NCI-H1417 treated with DMSO at 0.1 percent for 48 hours (cell line): ENCODE measurements at places on chromosomes 3 and 15.

DNA sequence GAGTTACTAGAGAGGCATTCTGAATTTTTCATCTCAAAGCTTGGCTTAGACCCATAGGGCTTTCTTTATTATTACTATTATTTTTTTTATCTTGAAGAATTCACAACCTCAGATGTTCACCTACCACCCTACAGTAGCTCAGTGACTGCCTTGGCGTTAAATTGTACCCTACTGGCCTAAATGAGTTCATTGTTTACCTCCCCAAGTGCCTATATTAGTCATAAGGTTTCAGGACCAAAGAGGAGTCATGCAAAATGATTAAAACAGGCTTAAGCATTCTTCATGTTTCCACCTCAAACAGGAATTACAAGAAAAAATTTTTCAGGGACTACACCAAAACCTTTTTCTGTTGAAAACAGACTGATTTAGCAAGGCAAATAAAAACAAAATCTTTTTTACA, 751.5 kb downstream of the SQOR start:
- DNase-seq: no peak

DNA sequence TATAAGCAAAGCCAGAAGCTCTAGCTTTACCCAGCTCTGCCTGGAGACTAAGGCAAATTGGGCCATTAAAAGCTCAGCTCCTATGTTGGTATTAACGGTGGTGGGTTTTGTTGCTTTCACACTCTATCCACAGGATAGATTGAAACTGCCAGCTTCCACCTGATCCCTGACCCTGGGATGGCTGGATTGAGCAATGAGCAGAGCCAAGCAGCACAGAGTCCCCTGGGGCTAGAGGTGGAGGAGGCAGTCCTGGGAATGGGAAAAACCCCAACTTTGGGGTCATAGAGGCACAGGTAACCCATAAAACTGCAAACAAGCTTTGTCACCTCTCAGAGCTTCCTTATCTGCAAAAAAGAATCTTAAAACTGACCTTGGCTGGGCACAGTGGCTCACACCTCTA, 6.6 kb downstream of the RHO start:
- no peak for DNase-seq

- DNase-seq: no peak
Observed at GRCh38 chr15:66483131-66483566, 14.4 kb downstream of the SNAPC5 start.

DNA sequence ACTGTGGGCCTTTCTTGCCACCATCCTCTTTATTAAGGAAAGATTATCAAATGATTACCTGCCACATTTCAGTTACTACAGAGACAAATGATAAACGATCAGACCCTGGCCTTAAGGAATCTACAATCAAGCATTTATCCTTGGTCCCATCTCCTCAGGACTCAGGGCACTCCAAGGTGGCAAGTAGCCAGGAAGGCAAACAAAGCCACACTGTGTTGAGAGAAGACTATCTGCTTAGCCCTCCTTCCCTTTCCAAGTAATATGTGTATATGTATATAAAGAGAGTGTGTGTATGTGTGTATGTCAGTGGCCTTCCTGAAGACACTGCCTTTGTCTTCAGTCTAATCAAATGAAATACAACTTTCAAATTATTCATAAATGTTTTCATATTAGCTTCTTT, 490.1 kb upstream of the ATP11B start:
- no peak for DNase-seq

DNA sequence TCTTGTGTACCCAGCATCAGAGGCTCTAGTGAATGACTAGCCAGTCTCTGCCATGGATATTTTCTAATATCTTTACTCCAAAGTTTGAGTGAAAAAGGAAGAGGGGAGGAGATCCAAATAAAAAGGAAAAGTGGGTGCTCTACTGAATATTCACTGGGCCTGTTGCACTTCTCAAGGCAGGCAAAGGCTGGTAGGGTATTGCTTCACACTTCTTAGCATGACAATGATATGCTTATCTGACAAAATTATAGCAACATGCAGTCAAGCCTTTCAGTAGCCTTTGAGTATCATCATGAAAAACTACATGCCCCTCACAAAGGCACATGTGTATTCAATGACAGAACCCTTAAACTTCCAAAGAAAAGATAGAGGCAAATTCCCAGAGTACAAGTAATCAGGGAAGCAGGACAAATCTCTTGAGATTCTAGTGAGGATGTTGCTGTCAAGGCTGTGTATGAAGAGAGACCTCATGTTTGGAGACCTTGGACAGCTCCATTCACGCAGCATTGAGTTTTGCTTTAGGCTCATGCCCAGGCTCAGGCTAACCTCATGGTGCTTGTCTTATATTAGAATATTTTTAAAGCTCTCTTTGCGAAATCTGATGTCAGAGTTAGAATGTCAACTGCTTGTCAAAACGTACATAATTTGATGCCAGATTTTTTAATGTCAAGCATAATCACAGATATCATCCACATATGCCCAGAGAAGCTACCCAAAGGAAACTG, 506.9 kb downstream of the OCA2 start:
- no peak for DNase-seq

- no peak for DNase-seq
Observed at GRCh38 chr3:183896610-183897009, 11.9 kb upstream of the PARL start.

GRCh38 chr3:170383567-170383966, 26.1 kb downstream of the SKIL start:
- DNase-seq: no peak
